ENCODE measurements at places on chromosomes 1 and 21.
A peak's percentile ranks its signal among the peaks of the same experiment; 100 is the strongest.

- no peak for DNase-seq
Observed at GRCh38 chr1:235721982-235722381, 72.4 kb upstream of the GNG4 start.

DNA sequence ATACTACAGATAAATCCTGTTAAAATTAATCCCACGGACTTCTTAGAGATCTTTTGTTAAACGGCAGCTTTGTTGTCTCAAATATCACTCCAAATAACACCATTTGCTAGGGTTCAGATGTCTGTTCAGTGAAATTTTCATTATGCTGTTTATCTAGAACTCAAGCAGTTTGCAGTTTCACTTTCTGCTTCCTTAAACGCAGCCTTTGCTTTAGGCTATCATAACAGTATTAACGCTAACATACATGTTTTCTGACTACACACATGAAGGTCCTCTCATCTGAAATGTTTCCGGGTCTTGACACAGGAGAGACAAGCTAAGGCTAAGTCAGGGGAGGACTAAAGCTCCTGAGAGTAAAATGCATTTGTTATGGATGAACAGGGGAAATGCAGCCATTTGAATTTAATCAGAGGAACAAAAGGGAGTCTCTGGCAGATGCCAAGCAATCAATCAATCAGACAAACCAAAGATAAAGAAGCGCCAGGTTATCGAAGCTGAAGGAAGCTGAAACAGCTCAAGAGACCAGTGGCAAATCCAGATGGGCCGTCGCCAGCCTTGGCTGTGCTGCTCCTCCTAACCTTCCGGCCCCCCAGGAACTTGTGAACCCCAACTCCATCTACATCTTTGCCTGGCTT lies 16.9 kb downstream of the CCSAP start:
- no peak for DNase-seq

DNA sequence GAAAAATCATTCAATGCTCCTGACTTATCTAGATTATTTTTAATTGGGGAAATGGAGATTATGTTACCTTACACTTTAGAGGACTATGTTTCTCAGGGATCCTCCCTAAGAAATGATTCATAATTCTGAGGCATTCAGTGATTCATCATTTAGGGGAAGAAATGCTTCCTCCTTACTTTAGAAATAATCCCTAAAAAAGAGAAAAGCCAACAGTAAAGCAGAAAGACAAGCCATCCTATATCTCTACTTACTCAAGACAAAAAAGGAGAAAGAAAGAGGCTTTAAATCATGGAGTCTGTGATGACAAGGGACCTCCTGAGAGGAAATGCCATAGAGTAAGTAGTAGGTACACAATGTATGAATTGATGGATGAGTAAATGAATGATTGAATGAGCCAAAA lies 137.0 kb downstream of the BRINP2 start:
- DNase-seq: no peak

DNA sequence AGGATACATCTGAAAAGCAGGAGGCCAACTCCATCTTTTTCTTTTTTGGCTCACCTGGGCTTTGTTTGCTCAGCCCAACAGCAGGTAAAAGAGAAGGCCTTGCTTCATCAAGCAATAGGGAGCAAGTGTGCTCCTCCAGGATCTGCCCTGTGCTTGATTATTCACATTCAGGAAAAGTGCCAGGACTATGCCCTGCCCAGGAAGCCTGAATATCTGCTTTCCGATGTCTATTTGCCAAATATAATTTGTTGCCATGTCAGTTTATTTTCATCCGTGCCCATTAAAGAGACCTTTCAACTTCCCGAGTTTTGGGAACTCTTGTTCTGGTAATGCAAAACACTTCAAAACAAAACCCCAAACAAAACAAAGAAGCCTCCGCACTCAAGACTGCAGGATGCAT lies 185.3 kb downstream of the CDC7 start:
- no peak for DNase-seq

GRCh38 chr1:154698320-154699096 lies 90.5 kb upstream of the ADAR start:
- DNase-seq: no peak

- DNase-seq: no peak
Observed at GRCh38 chr1:54300401-54300800, 100.4 kb downstream of the MRPL37 start.

GRCh38 chr1:83961571-83962295 lies 37.2 kb downstream of the TTLL7 start:
- DNase-seq: no peak

DNA sequence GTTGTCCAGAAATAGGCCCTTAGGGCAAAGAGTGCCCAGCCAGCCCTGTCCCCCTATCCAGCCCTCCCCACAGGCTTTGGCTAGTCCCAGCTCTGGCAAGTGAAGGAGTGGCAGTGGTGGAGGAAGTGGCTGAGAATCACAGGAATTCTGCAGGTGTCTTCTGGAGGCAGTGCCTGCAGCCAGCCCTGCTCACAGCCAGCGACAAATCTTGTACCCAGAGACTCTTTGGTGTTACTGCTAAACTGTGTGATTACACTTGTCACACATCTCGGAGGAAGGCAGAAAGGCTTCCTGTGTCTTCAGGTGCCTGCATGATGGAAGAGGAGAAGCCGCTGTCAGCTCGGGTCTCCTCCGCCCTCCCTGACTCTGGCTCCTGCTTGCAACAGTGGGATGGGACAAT lies 71.6 kb upstream of the GRIK3 start:
- DNase-seq: no peak

- DNase-seq: no peak
Observed at GRCh38 chr1:153933430-153933829, 10.7 kb upstream of the GATAD2B start.

- no peak for DNase-seq
Observed at GRCh38 chr1:180181048-180181447, 26.4 kb downstream of the QSOX1 start.

DNA sequence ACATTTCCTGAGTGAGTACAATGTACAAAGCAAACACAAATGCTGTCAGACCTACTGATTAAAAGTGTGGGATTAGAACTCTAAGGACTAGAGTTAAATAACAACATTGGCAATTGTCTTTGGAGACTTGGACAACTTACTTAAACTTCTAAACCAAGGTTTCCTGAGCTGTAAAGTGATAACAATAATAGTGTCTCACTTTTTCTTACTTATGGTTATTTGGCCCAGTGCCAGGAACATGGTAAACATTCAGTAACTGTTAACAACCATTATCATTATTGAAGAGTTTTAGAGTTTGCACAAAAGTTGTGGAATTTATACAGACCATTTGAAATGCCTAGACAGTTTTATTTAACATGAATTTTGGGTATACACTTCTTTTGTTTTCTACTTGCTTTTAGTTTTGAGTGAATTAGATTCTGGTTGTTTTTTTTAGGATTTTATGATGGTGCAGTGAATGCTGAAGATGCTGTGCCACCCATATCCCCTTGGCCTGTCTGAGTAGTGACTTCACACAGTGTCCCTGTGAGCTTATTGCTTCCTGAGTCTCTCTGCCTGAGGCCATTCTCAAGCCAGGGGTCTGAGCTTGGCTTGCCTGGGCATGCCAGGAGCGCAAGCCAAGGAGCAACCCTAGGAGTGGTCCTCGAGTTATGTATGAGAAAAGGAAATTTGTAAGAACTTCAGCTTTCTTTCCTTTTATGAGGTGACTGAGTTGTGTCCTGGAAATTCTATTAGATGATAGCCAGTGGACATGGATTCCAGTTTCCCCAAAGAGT lies 932.8 kb downstream of the TTLL7 start:
- no peak for DNase-seq

DNA sequence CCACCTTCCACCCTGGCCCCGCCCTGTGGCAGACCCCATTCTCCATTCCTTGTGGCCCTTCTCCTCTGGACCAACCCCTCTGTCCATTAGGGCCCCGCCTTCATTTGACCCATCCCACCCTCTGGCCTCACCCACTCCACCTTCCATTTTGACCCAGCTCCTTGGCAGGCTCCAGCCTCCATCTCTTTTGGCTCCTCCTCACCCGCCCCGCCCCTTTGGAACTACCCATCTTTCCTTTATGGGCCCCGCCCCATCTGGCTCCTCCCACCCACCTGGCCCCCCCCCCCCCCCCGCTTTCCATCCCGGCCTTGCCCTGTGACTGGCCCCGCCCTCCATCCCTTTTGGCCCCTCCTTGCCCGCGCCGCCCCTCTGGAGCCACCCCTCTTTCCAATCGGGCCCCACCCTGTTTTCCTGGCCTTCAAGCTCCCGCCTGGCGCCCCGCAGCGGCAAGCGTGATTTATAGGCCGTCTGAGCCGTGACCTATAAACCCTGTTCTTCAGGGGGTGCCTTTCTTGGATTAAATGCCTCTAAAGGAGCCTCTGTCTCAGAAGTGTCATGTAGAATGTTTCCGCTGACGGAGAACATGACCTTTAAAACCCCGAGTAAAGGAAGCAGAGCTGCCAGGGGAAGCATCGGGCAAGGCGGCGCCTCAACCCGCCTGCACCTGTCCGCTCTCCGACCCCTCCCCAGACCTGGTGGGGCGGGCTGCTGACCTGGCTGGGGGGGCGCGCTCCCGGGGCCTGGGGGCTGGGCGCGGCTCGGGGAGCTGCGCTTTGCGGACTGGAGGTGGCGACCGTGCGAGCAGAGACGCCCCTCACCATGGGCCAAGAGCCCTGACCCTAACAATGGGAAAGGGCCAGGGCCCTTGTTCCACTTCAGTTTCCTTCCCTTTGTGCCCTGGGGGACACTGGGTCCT lies 178.0 kb downstream of the CAMTA1 start:
- DNase-seq: no peak

DNA sequence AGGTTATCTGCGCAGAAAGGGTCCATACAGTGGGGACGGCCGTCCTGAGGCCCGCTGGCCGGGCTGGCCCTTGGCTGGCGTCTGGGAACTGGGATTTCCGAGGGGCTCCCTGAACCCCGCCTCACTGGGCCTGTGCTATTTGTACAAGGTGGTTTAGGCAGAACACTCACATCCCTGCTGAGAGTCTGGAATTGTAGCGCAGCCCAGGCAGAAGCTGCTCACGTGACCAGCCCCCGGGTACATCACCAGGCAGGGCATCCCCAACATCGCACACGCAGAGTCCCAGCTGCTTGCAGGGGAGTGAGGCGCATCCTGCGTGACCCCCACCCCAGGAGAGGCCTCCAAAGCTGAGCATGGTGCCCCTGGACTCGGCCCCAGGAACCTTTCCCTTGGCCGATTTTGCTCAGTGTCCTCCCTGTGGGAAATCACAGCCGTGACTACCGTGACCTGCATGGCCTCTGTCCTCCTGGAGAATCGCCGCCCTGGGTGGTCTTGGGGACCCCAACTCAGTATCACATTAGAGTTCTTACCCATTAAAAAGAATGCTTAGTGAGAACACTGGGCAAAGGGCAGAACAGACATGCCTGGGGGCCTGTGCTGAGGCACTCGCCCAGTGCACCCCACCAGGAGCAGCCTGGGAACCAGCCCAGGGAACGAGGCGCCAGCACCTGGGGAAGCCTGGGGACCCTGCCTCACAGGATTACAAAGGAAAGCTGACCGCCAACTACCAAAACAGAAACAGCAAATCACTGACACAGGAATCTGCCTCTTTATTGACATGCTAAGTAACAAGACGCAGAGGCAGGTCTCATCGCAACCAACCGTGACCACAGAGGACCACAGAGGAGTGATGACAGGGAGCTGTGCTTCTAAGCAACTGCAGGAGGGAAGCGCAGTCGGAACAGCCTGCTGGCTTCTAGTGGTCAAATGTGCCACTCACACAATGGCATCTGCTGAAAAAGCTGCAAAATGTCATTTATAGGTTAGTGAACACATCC lies 33.5 kb downstream of the UBE2G2 start:
- no peak for DNase-seq

DNA sequence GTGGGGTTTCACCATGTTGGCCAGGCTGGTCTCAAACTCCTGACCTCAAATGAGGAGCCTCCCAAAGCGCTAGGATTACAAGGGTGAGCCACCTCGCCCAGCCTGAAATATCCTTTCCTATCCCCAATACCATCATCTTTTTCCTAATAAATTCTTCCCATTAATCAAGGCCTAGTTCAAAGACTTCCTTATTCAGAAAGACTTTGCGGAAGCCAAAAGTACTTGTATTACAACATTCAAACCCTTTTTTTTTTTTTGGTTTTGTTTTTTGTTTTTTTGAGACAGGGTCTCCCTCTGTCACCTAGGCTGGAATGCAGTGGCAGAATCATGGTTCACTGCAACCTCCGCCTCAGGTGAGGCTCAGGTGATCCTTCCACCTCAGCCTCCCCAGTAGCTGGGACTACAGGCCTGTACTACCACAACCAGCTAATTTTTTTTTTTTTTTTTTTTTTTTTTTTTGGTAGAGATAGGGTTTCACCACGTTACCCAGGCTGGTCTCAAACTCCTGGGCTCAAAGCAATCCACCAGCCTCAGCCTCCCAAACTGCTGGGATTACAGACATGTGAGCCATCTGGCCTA lies 7.6 kb downstream of the SLC19A2 start:
- no peak for DNase-seq

GRCh38 chr1:35930593-35931445 lies at the start of gene AGO3:
Gene AGO3 (plus strand): TSS chr1:35931105. CDS start chr1:35931427, 322 bp downstream.
- DNase-seq: peak; percentile 77

- no peak for DNase-seq
Observed at GRCh38 chr1:21341517-21342078, 51.3 kb upstream of the ECE1 start.

- DNase-seq: no peak
Observed at GRCh38 chr1:214917081-214917635, 165.4 kb upstream of the KCNK2 start.

- no peak for DNase-seq
Observed at GRCh38 chr1:226641671-226642231, 93.2 kb downstream of the STUM start.

DNA sequence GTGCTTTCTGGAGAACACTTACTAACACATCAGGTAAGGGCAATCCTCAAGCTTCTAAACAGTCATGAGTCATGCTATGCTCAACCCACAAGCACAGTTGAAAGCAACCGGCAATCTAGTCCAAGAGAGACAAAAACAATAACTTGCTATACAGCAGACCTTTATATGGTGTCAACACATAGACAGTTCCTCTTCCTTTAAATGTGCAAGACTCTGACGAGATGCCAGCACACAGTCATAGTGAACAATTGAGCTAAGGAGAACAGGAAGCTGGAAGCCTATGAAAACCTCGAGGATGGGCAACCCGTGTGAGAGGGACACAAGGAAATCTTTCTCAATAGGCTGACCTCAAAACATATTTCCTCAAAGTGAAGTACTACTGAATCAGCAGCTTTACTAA lies 5.3 kb downstream of the ADIPOR1 start:
- no peak for DNase-seq

GRCh38 chr1:228016181-228016510 lies 9.3 kb downstream of the WNT3A start:
- no peak for DNase-seq

DNA sequence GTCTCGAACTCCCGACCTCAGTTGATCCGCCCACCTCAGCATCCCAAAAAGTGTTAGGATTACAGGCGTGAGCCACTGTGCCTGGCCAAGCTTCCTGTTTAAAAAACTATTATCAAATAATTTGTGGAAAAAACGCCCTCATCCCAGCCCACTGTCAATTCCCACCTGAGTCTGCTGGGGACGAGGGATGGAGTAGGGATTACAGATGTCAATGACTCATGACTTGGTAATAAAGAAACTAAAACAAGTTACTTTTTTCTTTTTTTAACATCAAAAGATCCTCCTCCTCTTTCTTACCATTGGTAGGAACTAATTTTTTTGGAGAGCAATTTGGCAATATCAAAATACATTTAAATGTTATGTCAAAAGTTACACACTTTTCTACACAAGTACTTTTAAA lies 9.7 kb downstream of the CNN3 start:
- DNase-seq: no peak

GRCh38 chr1:8597455-8597854 lies 220.0 kb downstream of the RERE start:
- no peak for DNase-seq

Data from stimulated activated CD4-positive, alpha-beta T cell treated with anti-CD3 and anti-CD28 coated beads, Interleukin-1b, Interleukin-23, amount 100 ng/mL, for 1 hour (primary cell).